ENCODE measurements at places on chromosomes 1 and 21.

- DNase-seq: no peak
Measured at GRCh38 chr1:85179522-85179921, 21.3 kb downstream of the SYDE2 start.

DNA sequence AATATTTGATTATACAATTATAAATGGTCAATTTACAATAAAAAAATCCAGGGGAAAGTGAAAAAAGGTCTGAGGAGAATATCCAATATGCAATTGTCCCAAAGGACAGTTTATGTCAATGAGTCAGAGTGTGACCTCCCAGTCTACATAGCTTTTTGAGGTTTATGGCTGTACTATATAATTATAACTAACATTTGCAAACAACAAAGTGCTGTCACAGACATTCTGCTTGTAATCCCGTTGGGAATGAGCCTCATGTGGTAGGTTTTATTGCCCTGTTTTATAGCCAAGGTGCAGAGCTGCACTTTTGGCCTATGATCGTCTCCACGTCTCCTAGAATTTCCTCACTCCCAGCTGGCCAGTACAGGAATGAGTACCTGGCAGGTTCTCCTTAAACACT, 103.8 kb downstream of the ADSS2 start:
- DNase-seq: no peak

- no peak for DNase-seq
Measured at GRCh38 chr1:28551381-28551780, 1.5 kb upstream of the TRNAU1AP start.

DNA sequence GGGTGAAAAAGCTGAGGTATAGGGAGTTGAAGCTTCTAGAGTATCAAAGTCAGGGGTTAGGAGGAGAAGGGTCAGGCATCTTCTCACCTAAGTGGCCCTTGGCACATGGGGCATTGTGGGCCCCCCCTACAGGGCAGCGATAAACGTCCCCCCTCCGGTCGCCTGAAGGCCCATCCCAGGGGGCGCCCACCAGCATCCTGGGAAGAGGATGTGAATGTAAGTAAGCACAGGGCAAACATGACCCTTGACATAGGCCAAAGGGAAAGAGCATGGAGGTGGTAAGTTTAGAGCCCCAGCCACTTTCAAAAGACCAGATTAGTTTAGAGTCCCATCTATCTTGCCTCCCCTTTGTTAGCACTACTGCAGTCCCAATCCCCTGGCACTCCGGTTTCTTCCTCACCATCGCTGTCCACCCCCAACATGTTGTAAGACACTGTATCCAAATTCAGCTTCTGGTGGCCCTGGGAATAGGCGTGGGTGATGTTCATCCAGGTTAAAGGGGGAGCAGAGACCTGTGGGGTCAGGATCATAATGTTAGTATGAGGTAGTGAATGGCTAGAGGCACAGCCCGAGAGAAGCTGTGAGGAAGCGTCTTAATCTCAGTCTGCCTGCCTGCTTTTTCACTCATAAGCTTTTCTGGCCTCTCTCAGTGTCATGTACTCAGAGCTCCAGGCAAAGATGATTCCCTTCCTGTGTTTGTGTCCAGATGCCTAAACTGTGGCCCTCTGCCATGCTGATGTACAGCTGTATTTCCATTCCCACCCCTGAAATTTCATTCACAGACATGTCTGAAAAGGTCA, 2.7 kb downstream of the ITGA10 start:
- no peak for DNase-seq

DNA sequence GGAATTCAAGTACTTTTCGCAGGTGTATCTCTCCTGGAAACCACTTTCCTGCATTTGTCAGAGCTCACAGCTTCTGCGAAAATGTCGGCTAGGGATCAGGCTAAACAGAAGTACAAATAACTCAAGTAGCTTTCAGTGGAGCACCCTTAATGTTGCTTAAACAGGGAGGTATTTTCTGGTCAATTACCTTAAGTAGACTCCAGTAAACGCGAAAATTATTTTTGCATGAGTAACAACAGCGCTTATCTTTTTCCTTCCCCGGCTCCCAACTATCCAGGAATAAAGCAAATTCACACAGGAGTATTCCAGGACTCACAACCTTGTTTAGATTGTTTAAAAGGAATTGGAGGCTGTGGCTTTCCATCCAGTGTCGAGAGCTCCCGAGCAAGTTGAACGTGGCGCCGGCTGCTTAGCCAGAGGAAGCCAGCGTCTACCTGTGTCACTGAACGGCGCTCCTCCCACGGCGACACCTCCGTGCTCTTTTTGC, 7.3 kb upstream of the SIM2 start:
- no peak for DNase-seq

- no peak for DNase-seq
Measured at GRCh38 chr21:29403922-29404538, 105.3 kb downstream of the BACH1 start.

DNA sequence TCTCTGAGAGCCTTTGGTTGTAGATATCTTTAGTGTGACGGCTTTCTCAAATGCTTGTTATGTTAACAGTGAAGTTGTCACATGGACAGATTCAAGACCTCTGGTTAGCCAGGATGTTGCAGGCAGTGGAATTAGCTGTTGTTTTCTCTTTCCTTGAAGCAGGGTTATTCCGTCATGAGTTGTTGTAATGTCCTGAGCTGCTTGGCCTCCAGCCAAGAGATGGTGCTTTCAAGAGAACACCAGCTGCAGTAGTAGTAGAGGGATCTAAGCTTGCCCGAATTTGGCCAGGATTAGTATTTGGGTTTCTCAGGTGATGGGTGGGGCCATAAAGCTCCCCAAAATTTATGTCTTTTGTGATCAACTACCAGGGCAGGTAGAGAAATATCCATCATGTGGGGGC, 13.4 kb downstream of the KCNE1 start:
- no peak for DNase-seq

DNA sequence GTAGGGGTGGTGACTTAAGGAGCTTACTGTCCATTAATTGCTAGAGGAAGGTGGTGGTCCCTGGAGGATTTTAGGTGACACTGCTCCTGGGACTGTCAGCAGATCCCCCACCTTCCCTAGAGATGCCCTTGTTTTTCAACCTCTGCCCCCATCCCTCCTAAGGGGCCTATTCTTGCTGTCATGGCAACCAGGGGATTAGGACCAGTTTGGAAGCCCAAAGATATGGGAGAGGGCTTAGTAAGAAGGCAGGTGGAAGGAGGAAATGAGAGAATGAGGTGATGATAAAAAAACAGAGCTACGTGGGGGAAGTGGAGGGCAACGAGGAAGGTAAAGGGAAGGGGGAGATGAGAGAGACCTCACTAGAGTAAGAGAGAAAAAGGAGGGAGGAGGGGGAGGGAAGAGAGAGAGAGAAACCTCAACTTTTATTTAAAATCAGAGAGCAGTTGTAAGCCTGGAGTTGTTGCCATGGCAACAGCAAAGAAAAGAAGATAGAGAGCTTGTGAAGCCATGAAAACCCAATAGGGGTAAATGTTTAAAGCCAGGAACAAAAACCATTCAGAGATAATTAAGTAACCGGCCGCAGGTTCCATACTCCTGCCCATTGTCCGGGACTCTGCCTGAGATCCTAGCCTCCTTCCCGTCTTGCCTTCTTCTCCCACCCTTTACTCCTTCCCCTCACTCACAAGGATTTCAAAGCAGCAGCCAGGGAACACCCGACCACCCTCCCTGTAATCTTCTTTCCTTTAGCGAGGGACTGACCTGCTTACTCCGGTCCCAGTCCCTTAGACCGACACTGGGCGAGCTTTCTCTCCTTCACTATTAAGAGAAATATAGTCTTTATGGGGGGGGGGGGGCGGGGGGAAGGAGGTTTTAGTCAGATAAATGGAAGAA, 20.6 kb downstream of the KIRREL1 start:
- no peak for DNase-seq

DNA sequence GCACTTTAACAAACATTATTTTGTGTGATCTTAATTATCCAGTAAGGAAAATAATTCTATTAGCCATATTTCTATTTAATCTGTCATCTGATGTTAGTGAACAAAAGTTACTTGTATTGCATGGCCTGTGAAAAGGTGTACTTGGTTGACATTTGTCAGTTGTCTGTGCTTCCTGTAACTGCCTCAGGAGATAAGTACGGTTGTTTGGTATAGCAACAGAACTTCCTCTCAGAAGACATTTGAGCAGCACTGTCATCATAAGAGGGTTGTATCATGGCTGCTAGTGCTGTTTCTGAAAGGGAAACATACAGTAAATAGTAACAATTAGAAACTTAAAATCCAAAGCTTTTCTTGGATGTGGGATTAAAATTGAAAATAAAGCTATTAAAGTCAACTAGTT, 3.4 kb downstream of the BLZF1 start:
- DNase-seq: no peak

GRCh38 chr1:232036181-232036933, 409.8 kb downstream of the DISC1 start:
- no peak for DNase-seq

- DNase-seq: peak; percentile 12
Measured at GRCh38 chr1:67144696-67145095, 9.9 kb upstream of the C1orf141 start.

DNA sequence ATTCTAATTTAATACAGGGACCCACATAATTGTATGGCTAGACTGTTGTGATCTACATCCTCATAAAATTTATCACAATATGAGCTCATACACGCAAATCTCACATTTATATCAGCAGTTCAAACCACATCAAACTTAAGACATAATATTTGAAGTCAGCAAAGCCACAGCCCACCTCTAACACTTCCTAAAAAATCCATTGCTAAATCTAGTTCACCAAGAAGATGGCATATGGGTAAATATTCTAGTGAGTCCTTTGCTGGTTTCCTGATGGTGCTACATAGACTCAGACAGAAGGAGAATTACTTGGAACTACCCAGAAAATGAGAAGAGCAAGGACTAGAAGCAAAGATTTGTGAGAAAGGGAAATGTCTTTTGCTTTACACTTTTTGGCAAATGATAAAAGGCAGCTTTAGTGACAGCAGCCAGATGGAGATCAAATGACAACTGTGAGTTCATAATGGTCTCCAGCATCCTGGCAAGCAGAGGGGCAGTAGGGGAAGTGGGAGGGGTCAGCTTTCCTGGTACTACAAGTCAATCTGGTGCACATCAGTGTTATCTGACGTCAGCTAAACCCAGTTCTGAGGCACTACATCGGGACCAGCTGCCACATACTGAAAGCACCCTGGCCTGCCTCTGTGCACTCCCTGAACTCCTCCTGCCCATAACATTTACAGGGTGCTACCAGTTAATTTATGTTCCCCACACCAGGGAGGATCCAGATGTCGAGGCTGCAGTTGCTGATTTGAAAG, 10.6 kb upstream of the GADD45A start:
- DNase-seq: no peak

GRCh38 chr1:36871146-36871971, 163.0 kb downstream of the GRIK3 start:
- no peak for DNase-seq

- no peak for DNase-seq
Measured at GRCh38 chr1:10762153-10762523, 34.3 kb downstream of the CASZ1 start.

- DNase-seq: no peak
Measured at GRCh38 chr1:179816196-179816960, 61.2 kb downstream of the TOR1AIP2 start.

- peak; percentile 20 for DNase-seq
Measured at GRCh38 chr1:35656148-35656862, 15.0 kb upstream of the PSMB2 start.

DNA sequence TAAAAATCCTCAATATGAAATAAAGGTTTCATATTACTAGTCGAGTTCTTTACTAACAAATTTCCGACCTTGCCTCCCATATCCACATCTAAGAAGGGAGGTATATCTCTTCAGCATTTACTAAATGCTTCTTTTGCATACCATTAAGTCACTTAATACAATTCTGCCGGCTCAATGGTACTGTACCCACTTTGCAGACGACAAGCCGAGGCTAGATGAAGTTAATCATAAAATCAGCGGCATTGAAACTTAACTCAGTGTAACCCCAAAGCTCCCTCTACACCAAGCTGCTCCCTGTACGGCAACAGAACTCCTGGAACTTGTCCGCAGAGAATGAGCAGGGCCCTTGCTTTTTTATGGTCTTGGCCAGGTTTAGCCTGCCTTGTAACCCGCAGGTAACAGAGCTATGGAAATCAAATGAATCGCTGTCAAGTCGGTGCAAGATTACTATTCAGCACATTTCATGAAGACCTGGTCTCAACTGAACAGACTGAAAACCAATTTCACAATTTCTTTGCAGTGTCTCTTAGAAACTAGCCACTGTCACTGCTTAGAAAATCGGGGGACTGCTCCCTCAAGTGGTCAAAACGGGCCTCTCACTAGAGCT, 738 bp downstream of the INTS7 start:
- no peak for DNase-seq

- DNase-seq: no peak
Measured at GRCh38 chr1:218633238-218633988, 288.3 kb downstream of the TGFB2 start.

Data from RKO (cell line).